Karpas-422 (cell line): ENCODE measurements at places on chromosomes 4 and X. TPM values are rescaled to one million over a fixed set of nuclear protein-coding genes. Genes with fewer than 3 reads are reported as not detected.

DNA sequence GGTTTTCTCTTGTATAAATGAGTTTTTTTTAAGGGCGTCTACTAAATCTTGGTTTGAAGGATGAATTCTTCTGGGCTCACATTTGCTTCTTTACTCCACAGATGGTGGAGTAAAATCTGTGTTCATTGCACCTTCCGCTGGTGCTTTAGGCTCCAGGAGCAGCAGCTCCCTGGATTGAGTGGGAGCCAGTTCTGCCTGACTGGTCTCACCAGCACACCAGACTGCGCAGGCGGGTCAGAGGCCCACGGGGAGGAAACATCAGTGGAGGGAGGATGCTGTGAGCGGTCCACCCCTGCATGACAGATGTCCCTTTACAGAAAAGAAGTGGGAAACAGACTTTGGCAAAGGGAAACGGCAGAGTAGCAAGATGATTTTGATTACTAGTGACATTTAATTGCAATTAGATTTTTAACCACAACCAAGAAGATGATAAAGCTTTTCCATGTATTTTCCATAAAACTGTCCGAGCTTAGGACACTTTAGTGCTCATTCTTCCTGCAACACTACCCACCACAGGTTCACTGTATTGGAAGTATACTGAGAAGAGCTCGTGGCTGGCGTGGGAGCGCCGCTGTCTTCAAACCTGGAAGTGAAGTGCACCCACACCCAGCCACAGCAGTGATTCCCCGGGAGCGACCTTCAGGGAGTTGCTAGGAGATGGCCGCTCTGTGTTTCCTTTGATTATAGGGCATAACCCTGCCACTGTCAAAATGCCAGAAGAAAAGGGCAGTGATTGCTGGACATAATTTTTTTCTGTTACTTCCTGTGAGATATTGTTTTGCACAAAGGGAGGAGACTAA, 95.2 kb downstream of the SORBS2 start:
- no peaks in the 10 kb centered on the region for H3K36me3 ChIP-seq
- no peak overlapping the region for H3K27ac ChIP-seq
- no peaks in the 10 kb centered on the region for H3K4me1 ChIP-seq
- no peak for DNase-seq

DNA sequence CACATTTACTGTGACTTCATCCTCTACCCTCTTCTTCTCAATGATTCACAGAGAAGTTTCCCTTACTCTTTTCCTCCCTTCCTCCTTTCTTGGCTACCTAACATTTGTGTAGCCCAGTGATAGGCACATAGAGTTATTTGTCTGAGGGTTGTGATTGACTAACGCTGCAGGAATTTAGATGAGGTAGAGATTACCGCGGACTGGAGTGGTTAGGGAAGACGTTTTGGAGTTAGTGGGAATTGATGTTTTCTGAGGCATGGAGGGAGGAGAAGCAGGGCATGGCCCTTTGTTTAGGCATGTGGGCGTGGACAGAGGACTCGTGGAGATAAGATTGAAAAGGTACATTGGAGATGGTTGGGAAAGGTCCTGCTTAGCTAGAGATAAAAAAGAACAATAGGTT, 246.7 kb downstream of the GPAT3 start:
- H3K4me1 ChIP-seq: no peaks in the 10 kb centered on the region
- DNase-seq: no peak
- no peak overlapping the region for H3K27ac ChIP-seq

DNA sequence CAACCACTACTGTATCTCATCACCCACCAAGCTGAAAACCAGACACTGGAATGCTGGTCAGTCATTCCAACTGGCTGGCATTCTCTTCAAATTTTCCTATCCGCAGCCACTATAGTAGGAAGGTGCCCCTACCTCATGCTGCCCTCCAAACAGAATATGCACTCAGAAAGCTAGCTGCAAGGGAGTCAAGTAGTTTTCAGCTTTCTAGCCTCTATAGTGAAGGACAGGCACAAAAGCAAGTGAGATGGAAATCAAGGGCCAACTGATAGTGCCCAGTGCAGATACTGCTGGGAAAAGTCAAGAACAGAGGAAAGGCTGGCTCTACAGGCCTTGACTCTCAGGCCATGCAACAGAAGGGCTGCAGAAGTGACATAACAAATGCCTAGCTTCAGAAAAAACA, 47.2 kb downstream of the BCOR start:
- H3K36me3 ChIP-seq: peaks cover 61% of the 10 kb centered on the region
- H3K27ac ChIP-seq: no peak overlapping the region
- H3K4me3 ChIP-seq: no peak overlapping the region
- H3K27me3 ChIP-seq: no peaks in the 10 kb centered on the region

DNA sequence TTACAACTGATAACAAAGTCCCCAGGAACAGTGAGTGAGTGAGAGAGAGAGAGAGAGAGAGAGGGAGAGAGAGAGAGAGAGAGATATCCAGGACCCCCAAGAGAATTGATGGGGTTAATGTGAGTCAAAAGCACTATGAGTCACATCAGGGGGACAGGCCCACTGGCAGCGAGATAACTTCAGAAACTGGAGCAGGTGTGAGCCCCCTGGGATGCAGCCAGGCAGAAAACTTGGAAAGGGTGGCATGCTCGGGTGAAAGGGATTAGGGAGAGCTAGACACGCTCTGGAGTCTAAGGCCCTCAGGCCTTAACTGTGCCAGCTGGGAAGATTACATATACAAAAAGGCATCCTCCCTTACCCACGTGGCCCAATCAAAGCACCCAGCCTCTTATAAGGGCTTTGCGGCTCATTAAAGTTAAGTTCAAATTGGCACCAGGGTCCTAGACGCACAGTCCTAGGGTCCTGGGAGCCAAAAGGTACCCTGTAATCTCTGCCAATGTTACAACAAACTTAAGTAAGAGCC, 841 bp downstream of the ACOT9 start:
- DNase-seq: peak; percentile 73
- peaks cover 19% of the 10 kb centered on the region for H3K4me1 ChIP-seq
- H3K36me3 ChIP-seq: no peaks in the 10 kb centered on the region
- H3K27ac ChIP-seq: peak overlapping the region; percentile 60
- H3K4me3 ChIP-seq: peak overlapping the region; percentile 76

The TMEM271 gene
- total RNA-seq: not detected in 2 replicates
